ENCODE measurements at places on chromosomes 5 and 9. TPM values are rescaled to one million over a fixed set of nuclear protein-coding genes. Genes with fewer than 3 reads are reported as not detected.

DNA sequence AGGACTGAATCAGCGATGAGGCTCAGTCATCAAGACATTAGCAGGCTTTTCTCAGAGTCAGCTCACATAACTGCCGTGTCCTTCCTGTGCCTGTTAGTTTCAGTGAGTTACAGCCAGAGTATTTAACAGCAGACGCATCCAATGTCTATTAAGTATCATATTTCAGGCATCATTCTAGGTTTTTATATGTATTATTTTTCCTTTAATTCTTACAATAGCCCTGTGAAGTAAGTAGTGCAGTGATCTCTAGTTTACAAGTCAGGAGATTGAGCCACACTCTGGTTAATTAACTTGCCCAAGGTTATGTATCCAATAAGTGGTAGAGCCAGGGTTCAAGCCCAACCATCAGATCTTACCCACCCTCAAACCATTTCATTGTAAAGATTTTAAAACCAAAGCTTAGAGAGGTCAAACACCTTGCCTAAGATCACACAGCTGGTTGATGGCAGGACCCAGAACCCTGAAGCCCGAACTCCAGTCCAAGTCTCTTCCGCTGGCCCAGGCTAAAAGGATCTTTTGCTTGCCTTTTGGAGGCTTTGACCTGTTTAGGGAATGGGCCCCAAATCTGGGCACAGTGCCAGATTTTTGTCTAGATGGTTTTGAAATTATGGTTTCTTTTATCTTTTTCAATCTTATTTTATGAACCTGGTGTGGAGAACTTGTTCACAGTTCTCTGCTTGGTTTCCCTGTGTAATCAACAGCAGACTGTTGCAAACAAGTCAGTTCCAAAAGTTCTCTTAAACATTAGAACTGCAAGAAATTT lies 261.2 kb upstream of the CLINT1 start:
- no peak for DNase-seq

- DNase-seq = no peak
These were observed 2267.7 kb upstream of the ACO1 start for GRCh38 chr9:30116673-30117217.

DNA sequence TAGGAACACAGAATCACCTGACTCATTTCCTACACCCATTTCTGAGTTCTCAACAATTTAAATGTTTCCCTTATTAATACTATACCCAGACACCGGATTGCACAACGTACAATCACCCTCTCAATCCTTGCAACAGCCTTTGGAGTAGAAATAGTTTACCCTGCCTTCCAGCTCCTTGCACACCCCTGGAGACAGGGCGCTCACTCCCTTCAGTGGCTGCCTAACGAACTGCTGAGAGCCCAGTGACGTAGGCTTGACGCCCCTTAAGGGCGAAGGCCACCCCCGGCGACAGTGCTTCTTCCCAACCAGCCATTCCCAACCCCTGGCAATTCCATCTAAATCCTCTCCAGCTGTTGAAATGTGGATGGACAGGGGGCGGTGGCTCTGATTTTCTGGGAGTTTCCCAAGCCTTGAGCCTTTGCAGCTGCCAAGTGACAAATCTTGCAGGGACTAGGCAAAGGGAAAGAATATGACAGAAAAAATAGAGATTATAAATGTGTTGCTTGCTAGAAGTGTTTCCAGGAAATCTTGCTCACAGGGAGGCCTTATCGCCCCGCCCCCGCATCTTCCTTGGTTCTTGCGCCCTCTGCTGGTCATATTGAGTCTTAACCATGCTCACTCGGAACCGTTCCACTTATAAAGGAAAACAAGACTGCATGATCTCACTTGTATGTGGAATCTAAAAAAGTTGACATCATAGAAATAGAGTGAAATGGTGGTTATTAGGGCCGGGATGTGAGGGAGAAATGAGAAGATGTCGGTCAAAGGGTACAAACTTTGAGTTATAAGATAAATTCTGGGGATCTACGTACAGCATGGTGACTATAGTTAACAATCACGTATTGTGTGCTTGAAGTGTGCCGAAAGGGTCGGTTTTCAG lies 7.6 kb upstream of the BARX1 start:
- DNase-seq = peak; percentile 85

DNA sequence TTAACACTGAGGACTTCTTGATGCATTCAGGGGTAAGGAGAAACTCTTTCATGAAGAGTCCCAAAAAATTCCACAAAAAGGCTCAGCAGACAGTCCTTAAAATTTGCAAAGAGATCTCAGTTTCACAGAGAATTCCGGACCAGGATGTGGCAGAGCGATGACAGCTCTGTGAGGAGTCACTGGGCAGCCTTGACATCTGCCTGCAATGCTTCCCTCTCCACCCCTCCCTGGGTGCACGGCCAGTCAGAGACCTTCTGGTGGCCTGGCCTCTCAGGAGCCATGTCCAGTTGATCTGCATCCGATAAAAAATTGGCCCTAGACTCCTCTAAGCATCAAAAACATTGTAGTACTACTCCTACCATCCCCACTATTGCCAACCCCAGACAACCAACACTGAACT lies 76.8 kb downstream of the MACROH2A1 start:
- no peak for DNase-seq

- no peak for DNase-seq
These were observed 75.3 kb downstream of the NMUR2 start for GRCh38 chr5:152329761-152330283.

- DNase-seq = no peak
These were observed 13.5 kb downstream of the CCNI2 start for GRCh38 chr5:132760601-132761317.

DNA sequence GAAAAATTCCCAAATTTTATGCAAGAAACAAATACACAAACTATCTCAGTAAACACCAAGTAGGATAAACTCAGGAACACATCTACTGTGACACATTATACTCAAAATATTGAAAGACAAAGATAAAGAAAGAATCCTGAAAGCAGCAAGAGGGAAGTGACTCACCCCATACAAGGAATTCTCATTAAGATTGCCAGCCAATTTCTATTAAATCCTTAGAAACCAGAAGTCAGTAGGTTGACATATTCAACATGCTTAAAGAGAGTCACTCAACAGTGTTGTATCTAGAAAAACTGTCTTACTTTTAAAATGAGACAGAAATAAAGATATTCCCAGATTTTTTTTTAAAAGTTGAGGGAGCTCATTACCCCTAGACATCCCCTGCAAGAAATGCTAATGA lies 15.5 kb downstream of the SPATA31E1 start:
- DNase-seq = no peak

The DOK3 gene
- 2.9 TPM for total RNA-seq

The GABRA6 gene
- not detected for total RNA-seq

The MSMP gene
- total RNA-seq = 0.53 TPM

The C9orf153 gene
- 3.0 TPM for total RNA-seq

The SMIM33 gene
- not detected for total RNA-seq

The FCN1 gene
- 1.9 TPM for total RNA-seq

The GPX8 gene
- 120 TPM for total RNA-seq

The RASGEF1C gene
- total RNA-seq = 0.69 TPM

The FGF1 gene
- 5.1 TPM for total RNA-seq

Measured in urinary bladder (tissue), 4 donors.